ENCODE measurements at places on chromosomes 4 and X.

GRCh38 chr4:41963105-41963504 is 18.5 kb upstream of the DCAF4L1 start:
- no peak for DNase-seq

GRCh38 chrX:55161581-55161980 is 58.6 kb upstream of the PAGE5 start:
- DNase-seq = no peak

DNA sequence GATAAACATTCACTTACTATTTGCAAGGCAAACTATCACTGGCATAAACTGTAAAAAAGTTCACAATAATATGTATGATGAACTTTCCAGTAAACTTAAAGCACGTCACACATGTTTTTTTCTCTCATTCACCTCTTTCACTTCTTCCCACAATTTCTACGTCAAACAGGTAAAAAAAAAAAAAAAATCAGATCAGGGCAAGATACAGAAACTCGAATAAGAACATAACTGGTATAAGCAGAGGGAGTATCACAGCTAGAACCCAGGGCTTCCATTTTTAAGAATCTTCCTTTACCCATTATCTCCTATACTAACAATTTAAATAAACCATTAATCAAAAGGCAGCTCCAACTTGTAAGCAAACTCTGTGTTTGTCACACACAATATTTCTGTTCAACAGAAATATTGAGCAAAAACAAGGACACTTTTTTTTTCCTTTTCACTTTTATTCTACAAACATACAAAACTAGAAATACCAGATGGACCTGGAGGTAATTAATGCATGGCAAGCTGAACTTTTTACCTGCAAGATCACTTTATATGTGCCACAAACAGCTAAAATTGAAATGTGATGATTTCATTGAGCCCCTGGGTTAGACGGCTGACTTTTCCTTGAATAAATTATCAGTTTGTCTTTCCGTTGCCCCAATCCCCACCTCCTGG is 47.5 kb upstream of the NSUN7 start:
- no peak for DNase-seq

- DNase-seq = no peak
These were observed 210.0 kb upstream of the STK26 start for GRCh38 chrX:131812847-131813825.

DNA sequence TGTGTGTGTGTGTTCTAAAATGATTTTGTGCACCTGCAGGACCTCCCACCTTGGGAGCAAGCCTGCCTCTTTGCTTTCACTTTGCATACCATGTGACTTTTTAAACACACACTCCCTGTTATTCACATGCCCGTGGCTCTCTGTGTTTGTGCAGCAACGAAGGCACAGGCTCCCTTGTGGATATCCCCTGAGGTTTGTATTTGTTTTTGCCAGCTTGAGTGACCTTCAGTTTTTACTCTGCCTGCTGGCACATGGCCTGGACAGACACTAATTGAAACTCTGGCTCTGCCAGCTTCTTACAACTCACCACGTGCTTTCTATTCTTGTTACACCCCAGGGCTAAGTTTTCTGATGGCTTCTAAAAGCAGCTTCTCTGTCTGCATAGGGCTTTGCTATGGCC is 885.8 kb downstream of the SH3BGRL start:
- DNase-seq = no peak

DNA sequence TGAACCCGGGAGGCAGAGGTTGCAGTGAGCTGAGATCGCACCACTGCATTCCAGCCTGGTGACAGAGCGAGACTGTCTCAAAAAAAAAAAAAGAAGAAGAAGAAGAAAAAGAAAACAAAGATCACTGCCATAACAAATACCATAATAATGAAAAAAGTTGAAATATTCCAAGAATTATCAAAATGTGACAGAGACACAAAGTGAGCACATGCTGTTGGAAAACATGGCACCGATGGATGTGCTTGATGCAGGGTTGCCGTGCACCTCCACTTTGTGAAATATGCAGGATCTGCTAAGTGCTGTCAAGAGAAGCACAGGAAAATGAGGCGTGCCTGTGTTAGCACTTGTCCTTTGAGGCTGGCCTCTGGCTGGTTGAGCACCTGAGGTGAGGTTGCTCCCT is 133.3 kb downstream of the STK32B start:
- no peak for DNase-seq

- DNase-seq = no peak
These were observed 213 bp downstream of the NFKB1 start for GRCh38 chr4:102501447-102501696.

- DNase-seq = no peak
These were observed 379.9 kb downstream of the SH2D1A start for GRCh38 chrX:124726292-124726691.

GRCh38 chr4:160141206-160141605 is 1038.3 kb downstream of the RAPGEF2 start:
- no peak for DNase-seq

DNA sequence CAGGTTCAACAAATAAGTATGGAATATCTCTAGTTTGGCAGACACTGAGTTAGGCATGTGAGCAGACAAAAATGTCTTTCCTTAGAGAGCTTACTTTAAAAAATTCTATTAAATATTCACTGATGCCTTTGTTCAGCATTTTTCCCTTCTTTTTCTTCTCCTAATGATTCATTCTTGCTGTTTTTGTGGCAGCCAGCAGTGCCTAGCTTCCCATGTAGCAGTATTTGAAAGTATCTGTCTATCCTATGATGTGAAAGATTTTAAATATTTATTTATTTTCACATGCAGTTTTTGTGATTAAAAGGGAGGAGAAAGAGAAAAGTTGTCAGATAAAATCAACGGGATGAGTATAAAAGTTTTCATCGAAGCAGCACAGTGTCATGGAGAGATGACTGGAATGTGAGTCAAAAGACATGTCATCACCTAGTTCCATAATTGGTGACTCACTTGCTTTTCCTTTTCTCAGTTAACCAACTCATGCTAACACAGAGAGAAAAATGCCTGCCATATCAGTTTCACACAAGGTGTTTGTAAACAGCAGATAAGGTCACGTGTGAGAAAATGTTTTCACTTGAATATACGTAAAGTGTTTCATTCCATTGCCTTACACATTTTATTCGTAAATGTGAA is 69.8 kb downstream of the BMPR1B start:
- DNase-seq = no peak

DNA sequence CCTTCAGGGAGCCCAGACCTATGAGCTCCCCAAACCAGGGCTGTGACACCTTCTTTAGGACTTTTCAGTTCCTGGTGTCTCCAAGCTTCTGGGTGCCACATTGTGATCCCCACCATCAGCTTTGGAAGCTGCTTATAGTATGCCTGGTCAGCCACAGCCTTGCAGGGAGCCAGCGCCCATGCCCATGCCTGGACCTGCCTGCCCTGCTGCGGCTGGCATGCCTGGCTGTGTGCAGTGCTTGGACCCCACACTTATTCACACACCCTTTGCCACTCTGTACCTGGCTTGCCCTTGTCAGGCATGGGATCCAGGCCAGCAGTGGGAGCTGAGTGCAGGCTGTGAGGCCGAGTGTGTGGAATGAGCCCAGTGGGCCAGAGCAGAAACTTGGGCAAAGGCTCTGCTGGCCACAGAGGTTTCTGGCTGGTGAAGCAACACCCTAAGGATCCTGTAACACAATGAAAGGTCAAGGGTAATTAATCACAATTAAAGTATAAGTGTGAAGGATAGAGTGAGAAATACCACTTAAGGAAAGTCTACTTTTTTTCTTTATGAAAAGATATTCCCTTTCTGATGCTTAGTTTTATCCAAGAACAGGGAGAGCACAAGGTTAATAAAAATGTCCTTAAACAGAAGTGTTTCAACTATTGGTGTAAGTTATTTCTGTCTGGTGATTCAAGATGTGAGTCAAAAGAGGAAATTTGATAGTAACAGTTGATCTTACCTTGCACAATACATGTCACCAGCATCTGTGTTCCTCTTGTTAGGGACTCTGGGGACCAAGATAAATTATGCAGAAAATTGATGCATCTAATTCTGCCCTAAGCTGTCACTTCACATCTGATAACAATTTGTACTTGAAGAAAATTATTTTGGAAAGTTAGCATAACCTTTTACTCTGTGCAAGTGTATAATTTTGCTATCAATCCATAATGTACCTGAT is 161.8 kb downstream of the FAM47A start:
- DNase-seq = no peak

- no peak for DNase-seq
These were observed 42.4 kb downstream of the ATOH1 start for GRCh38 chr4:93870876-93871458.

DNA sequence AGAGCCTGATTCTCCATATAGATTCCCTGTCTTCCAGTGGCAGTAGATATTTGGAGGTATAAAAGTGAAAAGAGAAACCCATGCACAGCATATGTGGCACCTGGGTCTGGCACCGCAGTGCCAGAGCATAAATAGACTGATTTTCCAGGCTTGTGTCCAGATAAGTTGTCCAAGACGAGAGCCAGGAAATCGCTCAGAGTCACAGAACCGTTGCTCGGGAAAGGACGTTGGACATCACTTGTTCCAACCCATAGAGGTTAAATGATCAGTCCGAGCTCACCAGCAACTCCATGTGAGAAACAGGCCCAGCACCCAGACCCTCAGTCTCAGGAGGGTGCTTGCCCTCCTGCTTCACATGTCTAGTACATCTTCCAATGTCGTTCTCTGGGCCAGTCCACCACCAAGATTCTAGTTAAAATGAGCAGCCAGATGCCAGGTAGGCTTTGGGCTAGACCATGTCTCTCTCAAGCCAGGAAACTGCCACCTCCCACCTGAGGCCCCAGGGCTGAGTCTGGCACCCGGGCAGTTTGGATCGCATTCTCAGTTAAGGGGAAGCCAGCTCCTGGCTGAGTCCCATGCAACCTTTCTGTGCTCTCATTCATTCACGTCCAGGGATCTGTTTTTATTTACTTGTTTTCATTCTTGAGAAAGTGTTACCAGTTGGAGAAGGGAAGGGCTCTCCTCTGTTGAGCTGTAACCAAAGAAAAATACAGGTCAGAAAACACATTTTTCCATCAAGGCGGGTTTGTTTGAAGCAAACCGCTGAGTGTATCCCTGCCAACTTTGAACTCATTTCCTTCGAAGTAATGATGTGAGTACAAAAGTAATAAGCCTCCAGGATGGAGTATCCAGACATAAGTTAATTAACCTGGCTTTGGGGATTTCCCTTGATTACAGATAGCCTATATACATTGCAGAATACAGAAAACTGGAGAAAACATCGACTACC is 91.7 kb downstream of the PHOX2B start:
- DNase-seq = no peak

DNA sequence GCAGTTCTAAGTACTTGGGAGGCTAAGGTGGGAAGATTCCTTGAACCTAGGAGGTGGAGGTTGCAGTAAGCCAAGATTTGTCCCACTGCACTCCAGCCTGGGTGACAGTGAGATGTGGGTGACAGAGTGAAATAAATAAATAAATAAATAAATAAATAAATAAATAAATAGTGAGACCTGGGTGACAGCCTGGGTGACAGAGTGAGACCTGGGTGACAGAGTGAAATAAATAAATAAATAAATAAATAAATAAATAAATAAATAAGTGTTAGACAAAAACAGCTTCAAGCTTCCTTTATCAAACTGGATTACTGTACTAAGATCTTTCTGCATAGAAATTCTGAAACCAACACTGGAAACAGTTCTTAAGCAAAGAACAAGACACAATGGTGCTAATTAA is 71.8 kb upstream of the BMP2K start:
- no peak for DNase-seq

DNA sequence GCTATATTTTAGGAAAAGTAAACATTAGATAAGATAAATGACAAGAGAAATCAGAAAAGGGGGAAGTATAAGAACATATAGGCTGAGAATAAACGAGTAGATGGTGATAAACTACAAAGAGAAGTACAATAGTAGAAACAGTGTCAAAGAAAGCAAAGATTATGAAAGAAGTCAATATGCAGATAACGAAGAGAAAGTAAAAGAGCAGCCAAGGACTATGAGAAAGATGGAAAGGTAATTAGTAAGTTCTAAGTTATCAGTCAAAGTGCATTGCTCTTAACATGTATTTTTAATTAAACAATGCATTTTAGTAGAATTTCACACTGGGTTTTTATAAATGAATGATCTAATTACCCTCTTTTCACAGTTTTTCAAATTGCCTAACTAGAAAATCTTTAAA is 1801.3 kb upstream of the PCDH10 start:
- no peak for DNase-seq

DNA sequence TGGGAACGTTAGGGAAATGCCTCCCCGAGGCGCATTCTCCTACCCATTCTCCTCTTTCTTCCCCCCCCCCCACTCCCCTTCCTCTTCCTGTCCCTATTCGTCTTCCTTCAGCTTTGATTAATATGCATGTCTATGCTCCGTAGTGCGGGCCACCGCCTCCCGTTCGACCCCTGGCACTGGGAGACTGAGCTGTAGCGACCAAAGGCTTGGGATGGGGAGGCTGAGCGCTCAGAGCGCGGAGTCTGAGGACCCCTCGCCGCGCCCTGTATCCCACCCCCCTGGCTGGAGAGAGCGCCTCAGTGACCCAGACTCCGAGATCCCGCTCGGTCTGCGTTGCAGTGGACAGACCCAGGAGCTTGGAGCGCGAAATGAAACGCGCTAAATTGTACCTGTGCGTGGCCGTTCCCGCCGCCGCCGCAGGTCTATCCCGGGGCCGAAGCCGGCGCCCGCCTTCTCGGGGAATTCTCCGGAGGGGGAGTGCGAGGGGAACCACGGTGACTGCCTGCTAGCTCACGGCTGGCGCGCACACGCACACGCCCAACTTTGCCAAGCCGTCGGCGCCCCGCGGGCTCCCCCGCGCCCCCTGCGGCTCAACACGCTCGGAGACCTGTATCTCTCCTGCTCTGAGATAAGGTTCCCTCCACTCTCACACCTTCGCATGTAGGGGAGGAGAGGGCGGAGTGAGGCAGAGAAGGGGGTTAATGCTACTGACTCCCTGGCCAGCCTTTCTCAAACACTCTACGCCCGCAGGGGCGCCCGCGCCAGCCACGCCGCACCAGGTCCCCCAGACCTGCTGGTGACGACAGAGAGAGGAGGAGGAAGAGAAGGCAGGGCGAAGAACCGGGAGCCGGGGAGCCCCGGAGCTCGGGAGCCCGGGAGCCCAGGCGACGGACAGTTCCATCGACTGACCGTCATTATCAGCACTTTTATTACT is 1.5 kb upstream of the PTCHD1 start:
- DNase-seq = no peak

DNA sequence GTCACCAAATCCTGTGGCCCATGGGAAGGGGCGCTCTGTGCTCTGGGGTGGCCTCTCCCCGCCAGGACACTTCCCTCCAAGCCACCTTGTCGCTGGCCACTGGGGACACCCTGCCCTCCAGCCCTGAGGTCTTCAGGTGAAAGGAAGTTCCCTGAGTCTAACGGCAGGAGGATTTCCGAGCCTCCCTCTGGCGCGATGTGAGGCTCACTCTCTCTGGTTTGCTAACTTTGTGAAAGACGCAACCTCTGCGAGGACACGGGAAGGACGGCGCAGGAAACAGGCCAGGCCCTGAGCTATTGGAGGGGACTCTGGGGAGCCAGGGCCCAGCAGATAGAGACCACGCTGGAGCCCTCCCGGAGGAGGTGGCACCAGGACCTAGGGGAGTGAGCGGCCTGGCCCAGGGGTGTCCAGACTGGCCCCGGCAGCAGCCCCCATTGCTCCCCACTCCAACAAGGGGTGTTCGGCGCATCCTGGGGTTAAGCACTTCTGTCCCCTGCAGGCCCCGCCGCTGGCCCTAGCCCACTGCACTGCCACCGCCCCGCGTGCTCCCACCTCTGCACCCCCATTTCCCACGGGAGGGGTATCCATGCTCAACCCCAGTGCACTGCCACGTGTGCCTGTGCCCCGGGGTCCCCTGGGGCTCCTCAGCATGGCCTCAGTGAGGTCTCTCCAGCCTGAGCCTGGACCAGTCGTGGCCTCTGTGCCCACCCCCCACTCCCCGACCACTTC is 72.2 kb upstream of the MXD4 start:
- no peak for DNase-seq
